Calu3 (cell line): ENCODE measurements at places on chromosomes 13 and 19. TPM values are rescaled to one million over a fixed set of nuclear protein-coding genes. Genes with fewer than 3 reads are reported as not detected.

DNA sequence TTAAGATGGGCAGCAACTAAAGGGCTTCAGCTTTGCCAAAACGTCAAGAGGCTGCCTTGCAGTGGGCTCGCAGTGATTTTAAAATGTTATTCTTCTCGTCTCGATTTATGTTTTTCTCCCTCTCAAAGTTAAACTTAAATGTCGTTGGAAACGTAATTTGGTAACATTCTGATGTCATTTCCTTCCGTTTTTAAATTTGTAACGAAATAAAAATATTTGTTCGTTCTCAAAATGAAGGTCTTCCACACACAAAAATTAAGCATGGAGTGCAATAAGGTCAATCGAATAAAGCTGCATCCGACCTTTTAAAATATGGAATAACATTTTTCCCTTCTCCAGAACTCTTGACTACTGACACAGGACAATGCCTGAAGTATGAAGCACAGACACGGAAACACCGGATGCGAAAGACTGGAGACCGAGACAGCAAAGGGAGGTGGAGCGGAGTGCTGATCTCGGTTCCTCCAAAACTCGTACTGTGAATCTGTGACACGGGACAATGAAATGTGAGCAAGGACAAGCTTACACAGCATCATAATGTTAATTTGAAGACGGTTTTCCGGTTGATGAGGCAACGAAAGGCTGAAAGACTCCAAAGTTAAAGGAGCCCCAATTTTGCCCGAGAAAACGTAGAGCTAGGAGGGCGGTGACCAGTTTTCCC is 850 bp downstream of the MTMR6 start:
- no peak for DNase-seq

The DPRX gene
- not detected in 2 replicates for total RNA-seq

DNA sequence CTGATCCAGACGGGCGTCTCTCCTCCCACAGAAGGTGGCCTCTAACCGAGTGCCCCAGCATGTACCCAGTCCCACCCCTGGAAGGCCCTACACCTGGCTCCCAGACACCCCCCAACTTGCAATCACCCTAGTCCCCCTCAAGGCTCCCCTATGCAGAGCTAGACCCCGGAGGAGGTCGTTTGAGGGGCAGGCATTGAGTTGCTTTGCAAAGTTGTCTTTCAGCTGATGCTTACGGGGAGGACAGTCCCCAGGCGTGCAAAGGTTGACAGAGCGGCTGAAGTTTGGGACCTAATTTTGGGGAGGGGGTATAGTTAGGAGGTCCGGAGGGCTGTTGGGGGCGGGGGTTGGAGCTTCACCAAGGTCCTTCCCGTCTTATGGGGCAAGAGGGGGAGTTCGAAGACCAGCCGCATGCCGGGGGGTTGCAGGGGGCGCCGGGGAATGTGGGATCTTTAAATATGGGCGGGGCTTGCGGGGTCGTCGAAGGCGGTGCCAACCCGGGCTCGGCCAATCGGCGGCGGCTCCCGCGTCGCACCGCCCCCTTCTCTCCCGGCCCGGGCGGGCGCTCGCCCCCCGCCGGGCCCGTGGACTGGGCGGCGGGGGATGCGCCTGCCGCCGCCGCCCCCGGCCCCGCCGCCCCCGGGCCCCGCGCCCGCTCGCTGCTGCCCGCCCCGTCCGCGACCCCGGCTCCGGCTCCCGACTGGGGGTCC is at the start of gene KCNN1:
TSS of gene KCNN1 (plus strand) at position 558 of the 707 bp plus-strand sequence. CDS start 6,782 bp downstream, outside the sequence.
- no peak for DNase-seq

The ZNRF4 gene
- total RNA-seq, result not detected in 2 replicates

The POSTN gene
- total RNA-seq, result not detected in 2 replicates

GRCh38 chr13:69660155-69660554 is 447.5 kb upstream of the ATXN8OS start:
- no peak for DNase-seq

The GIPR gene
- total RNA-seq, result 6.9 TPM in 2 replicates

- DNase-seq, result no peak
These were observed 353.4 kb downstream of the OLFM4 start for GRCh38 chr13:53382008-53382407.

- no peak for DNase-seq
These were observed 55.9 kb downstream of the ZNF431 start for GRCh38 chr19:21197590-21198295.

DNA sequence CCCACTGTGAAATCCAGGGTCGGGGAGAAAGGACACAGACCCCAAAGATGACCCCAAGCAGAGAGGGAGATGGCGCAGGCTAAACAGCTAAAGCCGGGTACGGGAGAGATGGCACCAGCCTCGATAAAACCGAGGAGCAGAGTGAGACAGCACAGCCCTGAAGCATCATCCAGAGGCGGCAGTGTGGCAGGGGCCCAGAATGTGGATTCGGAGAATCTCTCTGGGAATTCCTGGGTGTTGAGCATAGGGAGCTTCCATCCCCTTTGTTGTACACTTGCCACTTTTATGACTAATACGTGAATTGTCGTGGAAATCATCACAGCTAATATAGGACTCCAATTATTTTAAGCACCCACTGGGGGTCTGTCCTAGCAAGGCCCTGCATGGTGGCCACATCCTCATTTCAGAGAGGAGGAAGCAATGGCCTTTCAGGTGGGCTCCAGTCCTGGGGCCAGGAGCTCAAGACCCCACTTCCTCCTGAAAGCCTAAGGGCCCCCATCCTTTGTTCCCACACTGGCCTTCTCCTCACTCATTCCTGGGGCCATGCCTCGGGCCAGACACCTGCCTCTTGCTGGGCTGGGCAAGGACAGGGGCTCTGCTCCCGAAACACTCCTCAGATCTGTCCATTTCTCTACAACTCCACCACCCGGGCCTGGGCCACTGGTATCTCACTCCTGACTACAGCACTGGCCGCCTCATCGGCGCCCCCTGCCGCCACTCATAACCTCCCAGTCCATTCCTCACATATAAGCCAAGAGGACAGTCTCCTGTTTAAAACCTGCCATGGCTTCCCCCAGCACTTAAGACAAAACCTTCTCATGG is 29.3 kb upstream of the ATP1A3 start:
- peak; percentile 54 for DNase-seq

DNA sequence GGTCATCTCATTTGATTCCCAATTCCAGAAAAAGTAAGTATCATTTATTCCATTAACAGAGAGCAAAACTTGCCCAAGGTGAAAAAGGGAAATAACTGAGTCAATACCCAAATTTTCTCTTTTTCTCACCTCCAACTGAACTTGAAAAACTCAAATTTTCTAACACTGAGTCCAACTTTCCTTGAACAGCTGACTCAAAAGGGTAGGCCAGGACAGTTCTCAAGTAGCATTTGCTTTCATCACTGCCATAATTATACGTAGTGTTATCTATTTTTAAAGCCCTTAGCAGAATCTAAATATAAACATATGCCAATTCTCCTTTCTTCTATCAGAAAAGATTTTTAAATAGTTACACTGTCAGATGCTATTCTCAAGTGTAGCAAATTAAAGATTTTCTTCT is 3.5 kb downstream of the N4BP2L2 start:
- DNase-seq, result no peak

- no peak for DNase-seq
These were observed 16.3 kb downstream of the PBX4 start for GRCh38 chr19:19602136-19602712.

The PROZ gene
- not detected in 2 replicates for total RNA-seq

- no peak for DNase-seq
These were observed 365.6 kb upstream of the SLC10A2 start for GRCh38 chr13:103431856-103432255.

GRCh38 chr19:52275988-52276387 is 6.6 kb downstream of the ZNF766 start:
- no peak for DNase-seq

- no peak for DNase-seq
These were observed 1.2 kb upstream of the NUP62 start for GRCh38 chr19:49930483-49931011.

GRCh38 chr19:13997631-13997962 is 8.5 kb downstream of the RFX1 start:
- DNase-seq, result no peak

DNA sequence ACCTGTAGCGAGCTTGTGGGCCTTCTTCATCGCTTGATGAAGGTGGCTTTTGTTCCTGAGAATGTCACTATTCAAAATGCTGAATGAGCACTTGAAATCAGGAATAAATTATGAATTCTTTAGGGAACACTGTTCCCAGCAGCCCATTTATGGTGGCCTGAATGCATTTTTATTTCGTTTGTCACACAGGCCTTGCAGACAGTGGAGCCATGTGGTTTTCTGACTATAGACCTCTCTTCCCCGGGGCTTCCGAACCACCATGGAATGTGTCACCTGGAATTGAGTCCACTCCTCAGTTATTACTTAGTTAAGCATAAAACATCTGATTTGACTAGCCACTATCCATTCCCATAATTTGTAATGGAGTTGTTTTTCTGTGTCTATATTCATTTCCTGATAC is 396.9 kb downstream of the IRS2 start:
- DNase-seq, result no peak

DNA sequence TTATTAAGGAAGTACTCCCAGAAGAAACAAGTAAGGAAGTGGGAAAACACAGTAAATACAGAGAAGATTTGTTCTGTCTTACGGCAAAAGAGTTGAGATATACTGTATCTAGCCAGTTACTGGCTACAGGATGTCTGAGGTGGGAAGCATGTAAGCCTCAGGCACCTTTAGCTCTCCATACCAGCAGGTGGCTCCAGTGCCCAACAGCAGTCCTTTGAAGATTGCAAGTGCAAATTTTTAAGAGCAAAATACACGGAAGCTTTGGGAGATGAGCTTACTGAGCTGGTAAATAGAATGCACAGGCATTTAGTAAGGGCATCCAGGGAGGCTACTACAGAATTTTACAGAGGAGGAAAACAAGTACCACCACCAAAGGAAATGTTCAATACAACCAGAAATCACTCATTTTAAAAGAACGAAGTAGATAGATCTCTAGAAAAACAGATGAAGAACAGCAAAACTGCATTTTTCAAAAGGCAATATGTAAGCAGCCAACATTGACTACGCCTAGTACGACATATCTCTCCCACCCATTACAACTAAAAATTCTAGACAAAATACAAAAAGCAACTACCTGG is 57.9 kb upstream of the VSTM2B start:
- peak; percentile 40 for DNase-seq

The NFKBIB gene
- total RNA-seq, result 54.4 and 62.6 TPM in 2 replicates

DNA sequence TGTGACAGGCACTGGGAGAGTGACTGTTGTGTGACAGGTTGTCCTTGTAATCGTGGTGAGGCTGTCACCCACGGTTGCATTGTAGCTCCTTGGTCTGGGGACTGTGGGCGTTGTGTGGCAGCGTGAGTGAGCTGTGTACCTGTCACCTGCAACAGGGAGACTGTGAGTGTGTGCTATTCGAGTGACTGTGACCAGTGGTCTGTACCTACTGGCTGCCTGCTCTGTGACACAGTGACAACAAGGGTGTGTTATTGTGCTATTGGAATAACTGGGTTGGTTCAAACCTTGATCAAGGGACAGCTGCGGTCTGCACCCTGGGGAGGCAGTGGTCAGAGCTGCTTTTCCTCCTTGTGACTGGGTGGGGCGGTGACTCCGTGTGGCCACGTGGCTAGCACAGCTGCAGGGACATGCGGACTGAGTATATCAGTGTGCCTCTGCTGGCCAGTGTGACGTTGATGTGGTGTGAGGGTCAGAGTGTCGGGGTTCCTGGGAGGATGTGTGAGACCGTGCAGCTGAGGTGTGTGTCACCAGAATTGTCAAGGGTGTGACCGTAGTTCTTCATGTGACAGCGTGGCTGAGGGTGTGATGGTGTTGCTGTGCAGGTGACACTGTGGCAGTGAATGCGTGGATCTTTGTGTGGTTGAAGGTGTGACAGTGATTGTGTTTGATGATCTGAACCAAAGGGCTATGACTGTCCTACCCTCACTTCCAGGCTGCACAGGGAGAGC is 10.1 kb upstream of the NFIX start:
- peak; percentile 82 for DNase-seq

The BORA gene
- total RNA-seq, result 6.4 and 7.9 TPM in 2 replicates

DNA sequence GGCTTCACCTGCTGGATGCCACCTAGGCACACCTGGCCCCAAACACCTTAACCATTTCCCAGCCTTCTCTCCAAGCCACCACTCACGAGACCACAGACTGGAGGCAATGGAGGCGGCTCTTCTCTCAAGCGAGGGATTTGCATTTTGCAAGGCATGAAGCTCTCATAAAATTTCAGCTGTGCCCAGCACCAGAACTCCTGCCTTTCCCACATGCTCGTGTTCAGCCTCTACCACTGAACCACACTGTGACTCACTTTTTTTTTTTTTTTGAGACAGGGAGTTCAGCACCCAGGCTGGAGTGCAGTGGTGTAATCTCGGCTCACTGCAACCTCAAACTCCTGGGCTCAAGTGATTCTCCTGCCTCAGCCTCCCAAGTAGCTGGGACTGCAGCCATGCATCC is 10.6 kb downstream of the NANOS3 start:
- DNase-seq, result no peak

The TMEM190 gene
- not detected in 2 replicates for total RNA-seq

DNA sequence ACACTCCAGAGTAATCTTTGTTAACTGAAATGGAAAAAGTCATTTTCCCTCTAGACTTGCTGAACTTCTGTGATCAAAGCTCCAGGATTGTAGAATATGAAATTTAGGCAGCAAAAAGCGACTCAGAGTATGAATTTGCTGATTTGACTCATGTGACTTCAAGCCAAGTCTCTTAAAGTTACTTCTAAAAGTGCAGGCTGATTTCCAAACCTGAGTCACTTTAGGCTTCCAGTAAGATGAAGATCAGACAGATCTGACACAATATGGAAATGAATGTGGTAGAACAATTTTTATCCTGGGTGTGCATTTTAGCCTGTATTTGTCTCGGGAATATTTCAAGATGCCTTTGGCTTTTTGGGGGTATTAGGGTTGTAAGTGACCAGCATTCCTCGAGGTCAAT is 151.0 kb upstream of the TMTC4 start:
- DNase-seq, result no peak

GRCh38 chr19:48935864-48936263 is 2.4 kb downstream of the DHDH start:
- DNase-seq, result no peak

GRCh38 chr19:10971107-10971726 is 10.4 kb downstream of the SMARCA4 start:
- DNase-seq, result no peak

The PSG3 gene
- total RNA-seq, result 0.20 TPM in 1 of 2 replicates, not detected in the other

- DNase-seq, result peak; percentile 20
These were observed 979 bp downstream of the AKAP8 start for GRCh38 chr19:15378534-15379082.

The NKPD1 gene
- total RNA-seq, result 0.64 TPM in 2 replicates

The LHFPL6 gene
- 0.42 TPM in 1 of 2 replicates, not detected in the other for total RNA-seq
